NCI-H1436 (cell line): ENCODE measurements at places on chromosomes 4 and X.

DNA sequence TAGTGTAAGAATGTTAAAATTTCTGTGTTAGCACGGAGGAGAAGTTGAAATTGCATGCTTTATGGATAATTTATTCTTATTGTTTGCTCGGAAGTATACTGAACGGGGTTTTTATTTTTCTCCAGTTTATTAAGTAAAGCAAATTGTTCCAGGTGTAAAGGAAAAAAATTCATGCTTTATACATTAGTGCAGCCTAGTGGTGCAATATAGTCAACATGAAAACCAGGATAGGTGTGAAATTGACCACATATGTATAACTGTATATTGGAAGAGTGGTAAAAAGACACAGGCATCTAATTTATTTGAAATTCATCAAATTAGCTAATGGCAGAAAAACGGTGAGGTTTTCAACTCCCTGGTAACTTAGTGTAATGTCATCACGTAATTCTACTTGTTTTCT is 959 bp downstream of the BRS3 start:
- DNase-seq = no peak

DNA sequence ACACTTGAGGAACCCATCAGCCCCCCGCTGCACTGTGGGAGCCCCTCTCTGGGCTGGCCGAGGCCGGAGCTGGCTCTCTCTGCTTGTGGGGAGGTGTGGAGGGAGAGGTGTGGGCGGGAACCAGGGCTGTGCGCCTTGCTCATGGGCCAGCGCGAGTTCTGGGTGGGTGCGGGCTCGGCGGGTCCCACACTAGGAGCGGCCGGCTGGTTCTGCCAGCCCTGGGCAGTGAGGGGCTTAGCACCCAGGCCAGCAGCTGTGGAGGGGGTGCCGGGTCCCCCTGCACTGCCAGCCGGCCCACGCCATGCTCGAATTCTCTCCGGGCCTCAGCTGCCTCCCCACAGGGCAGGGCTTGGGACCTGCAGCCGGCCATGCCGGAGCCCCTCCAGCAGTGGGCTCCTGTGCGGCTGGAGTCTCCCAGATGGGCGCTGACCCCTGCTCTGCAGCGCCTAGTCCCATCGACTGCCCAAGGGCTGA is 430.2 kb downstream of the FAT4 start:
- DNase-seq = no peak

GRCh38 chr4:150771382-150771781 is 189.4 kb downstream of the MAB21L2 start:
- DNase-seq = no peak

DNA sequence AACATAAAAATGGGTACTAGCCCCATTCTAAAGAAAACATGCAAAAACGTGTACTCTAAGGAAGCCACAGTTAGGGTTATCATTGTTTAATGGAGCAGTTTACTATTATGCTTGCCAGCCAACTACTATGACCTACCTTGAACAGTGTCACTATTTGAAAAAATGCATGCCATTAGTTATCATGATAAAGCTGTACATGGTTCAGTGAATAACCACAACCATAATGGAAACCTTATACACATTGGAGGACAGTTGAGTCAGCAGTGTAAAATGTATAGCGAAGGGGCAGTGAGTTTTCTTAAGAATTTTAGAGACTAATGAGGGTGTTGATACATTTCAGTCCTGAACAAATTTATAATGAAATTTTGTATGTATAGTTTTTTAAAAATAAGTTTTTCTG is 381.9 kb downstream of the GRXCR1 start:
- no peak for DNase-seq

- DNase-seq = no peak
Measured at GRCh38 chr4:159111416-159111815, 8.5 kb downstream of the RAPGEF2 start.
